ENCODE measurements at places on chromosomes 6 and 20. TPM values are rescaled to one million over a fixed set of nuclear protein-coding genes. Genes with fewer than 3 reads are reported as not detected.

- no peak for ATAC-seq
Observed at GRCh38 chr6:106159531-106159940, 73.4 kb downstream of the PRDM1 start.

GRCh38 chr20:44862286-44862685 is 23.2 kb upstream of the YWHAB start:
- ATAC-seq = no peak

DNA sequence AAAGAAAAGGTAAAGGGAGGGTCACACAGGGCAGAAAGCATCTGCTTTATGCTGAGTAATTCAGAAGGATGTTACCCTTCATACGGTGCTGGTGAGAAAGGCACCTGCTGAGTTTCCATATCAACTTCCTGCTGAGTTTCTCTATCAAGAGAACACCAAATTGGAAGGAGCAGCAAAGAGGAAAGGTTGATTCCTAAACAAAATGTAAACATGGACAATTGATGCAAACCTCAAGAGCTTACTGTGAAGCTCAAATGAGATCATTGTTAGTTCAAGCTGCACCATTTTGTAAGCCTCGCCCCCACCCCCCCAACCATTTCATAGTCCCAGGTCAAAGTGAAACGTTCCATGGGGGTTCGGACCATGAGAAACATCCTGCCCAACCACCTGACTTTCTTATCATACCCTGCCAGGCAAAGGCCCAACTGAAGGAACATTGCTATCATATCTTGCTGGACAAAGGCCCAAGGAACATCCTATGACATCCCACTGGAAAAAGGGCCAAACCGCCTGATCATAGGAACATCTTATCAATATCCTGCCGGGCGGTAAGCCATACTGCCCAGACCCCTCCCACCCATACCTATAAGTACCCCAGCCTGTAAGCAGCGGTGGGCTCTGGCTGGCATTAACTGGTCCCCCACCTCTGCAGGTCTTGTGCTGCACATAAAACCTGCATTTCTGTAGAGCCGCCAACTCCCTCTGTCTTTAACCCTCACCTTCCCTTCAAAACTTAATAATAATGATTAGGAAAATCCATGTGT is 171.6 kb downstream of the UBE3D start:
- no peak for ATAC-seq

- ATAC-seq = no peak
Observed at GRCh38 chr6:81638366-81638765, 114.1 kb downstream of the TENT5A start.

DNA sequence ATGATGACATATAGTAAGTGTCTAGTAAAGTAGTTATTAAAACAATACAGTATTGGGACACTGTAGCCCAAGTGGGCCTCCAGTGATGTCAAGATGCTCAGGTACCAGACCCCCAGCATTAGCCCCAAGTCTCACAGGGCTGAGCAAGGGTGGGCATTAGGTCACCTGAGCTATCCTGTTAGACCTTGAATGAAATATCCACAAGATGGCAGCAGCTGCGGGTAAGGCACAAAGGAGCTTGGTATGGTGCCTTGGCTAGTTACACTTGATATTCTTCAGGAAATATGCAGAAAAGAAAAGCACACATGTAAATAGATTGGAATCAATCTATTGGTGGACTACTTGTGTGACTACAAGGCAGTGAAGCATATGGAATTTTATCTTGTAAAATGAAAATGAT is 701.8 kb upstream of the ADGRB3 start:
- ATAC-seq = no peak

GRCh38 chr6:112307707-112308106 is 39.4 kb upstream of the RFPL4B start:
- peak; percentile 60 for ATAC-seq

GRCh38 chr6:128208851-128209580 is 308.2 kb upstream of the THEMIS start:
- ATAC-seq = no peak

DNA sequence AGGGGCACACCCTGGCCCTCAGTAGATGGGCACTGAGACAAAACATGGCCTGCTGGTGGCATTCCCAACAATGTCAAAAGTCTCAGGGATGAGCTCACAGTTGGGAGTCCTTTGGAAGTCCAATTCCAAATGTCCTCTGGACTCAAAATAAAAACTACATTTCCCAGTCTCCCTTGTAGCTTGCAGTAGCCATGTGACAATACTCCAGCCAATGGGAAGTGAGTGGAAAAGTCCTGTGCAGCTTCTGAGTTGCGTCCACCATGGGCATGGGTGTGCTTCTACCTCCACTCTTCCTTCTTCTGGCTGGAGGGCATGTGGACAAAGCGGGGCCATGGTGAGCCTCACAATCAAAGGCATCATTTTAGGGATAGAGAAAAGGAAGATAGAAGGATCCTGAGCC is 5.8 kb upstream of the ADAM33 start:
- ATAC-seq = no peak

DNA sequence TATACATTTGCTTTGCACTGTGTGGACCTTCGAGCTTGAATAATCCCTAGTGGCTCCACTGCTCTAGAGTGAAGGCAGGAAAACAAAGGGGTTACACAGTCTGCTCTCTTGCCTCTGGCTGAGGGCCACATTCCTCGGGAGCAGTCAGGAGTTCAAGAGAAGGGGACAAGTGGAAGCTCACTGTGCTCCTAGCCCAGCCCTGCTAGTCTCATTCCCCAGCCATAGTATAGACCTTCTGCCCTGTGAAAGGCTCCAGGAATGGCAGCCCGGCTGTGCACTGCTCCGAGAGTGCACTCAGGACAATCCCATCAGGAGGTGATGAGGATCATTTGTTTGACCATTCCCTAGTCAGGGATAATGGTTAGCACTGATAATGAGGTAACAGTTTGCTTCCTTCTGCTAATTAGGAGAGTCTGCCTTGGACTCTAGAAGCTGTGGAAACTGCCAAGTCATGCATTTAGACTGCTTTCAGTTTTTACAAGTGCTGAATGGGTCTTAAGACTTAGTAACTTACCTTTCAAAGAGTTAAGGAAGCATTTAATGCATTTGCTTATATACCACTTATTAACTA is 8.5 kb downstream of the IYD start:
- no peak for ATAC-seq

DNA sequence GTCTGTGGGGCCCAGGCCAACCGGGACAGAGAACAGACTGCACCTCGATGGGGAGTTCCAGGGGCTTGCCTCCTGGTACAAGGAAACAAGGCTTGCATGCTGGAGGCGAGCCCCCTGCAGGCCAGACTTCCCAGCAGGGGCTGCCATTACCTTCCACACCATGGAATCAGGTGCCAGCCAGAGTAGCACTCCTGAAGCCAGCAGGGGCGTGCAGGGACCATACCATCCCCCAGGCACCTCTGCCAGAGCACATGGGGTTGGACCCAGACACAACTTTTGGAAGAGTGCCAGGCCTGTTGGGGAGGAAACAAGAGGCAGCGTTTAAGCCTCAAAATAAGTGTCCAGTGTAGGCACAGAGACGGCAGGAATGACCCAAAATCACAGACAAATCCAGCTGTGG is 6.5 kb downstream of the DDO start:
- ATAC-seq = no peak

- no peak for ATAC-seq
Observed at GRCh38 chr6:167325766-167326165, 880 bp downstream of the TTLL2 start.

DNA sequence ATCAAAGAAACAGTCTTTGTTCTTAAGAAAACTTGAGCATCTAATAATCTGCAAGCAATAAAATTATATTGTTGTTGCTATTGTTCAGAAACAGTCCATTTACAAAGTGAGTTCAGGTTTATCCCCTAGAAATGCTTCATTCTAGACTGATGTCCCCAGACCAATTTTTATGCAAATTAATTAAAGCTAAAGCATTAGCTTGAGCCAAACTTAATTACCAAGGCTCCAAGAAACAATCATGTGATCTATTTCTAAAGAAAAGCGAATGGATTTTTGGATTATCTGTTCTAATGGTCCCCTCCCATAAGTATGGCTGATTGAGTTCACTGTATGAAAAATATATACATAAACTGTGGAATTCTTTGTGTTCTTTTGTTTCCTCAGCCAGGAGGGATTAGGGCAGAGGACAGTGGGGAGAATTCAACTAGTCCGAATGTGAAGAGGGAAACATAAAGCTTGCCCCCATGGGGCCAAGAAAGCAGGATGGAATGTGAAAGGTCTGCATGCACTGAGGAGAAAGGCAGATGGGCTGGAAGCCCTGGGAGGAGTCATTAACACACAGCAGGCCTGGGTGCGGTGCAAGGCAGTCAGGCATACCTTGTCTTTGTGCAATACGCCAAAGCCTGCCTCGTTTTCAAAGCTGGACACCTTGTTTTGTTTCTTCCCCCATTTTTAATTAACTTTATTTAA is 597.1 kb downstream of the KIF16B start:
- no peak for ATAC-seq

DNA sequence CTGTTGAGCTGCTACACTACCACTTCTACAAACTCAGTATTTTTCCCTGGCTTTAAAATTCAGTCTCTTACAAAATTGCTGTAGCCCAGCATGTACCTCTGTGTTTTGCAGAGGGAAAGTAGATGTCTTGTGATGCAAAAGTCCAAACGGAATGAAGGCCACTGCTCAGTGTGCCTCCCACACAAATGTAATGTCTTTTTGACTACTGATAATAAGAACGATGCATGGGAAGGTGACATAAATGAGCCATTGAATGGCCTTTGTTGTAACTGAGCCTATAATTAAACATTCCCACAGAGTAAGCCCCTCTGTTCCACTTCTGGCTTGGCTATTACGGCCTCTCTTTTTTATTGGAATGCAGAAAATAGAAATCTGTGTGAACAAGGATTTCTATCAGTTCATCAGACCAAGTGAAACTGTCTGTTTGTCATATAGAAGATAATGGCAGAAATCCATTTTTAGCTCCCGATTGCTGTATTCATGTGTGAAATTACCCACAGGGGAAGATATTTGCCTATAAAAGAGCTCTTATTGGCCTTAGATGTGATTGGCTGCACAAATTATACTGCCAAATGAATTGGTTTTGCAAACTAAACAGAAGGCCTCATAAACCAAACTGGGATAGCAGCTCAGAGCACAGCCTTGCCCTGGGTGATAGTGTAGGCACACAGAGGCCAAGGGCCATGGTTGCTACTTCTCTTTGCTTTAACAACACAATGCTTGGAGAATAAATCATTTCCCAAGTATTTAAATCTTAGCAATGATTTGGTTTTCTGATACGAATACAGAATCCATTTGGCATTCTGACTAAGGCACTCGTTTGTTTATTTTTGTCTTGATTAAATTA is 241.5 kb upstream of the PLN start:
- no peak for ATAC-seq

GRCh38 chr6:159642481-159642880 is 50.6 kb downstream of the SOD2 start:
- no peak for ATAC-seq

- ATAC-seq = no peak
Observed at GRCh38 chr20:38866265-38867061, 59.8 kb upstream of the FAM83D start.

DNA sequence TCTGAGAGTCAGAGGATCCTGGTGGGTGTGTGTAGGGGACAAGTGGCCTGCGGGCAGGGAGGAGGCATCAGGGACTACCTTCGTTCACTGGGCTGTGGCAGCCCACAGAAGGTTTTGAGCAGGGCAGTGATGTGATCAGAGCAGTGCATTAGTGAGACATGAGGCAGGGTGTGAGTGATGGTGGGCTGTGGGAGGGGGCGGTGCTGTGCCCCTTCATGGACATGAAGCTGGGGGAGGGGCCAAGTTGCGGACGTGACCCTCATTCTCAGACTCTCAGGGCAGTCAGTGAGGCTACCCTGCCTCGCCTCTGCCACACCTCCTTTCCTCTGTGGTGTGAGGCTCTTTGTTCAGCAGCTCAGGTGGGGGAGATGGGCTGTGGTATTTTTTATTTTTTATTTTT is 142.2 kb upstream of the RNF24 start:
- ATAC-seq = no peak

DNA sequence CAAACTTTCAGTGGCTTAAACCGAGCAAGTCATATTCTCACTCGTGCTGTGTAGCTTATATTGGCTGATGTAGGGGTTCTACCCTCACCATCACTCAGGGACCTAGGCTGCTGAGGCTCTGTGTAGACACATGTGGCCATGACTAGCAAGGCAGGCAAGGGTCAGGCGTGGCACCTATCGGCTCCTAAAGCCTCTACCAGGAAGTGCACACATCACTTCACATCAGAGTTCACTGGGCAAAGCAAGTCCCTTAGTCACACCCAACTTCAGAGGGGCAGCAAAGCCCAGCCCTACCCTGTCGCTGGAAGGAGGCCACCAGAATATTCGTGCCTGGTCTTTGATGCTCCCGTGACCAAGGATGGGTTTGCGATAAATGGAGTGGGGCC is 42.9 kb downstream of the PPP1R14C start:
- peak; percentile 34 for ATAC-seq

DNA sequence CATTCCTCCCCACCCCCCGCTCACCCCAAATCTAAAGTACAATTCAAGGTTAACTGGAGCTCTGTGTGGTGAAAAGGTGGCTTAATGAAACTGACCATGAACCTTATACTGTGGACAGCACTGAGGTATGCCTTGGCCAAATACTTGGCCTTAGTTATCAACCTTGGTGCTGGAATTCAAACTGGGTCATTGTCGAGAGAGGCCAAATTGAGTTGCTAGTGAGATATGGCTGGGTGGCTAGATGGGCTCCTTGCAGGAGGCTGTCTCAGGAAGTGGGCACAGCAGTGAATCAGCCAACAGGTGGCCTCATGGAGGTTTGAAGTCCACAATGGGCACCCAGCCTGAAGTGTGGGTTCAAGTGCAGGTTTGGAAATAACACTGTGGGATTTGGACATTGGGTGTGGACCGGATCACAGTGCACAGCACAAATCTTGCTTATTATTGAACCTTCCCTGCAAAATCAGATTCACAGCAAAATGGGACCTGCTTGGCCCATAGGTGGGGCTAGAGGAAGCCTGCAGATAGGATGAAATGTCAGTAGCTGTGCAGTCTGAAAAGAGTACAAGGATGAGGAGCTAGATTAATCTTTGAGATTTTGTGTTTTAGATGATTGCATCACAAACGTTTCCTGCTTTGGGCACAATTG is 5.6 kb upstream of the BTBD3 start:
- no peak for ATAC-seq

DNA sequence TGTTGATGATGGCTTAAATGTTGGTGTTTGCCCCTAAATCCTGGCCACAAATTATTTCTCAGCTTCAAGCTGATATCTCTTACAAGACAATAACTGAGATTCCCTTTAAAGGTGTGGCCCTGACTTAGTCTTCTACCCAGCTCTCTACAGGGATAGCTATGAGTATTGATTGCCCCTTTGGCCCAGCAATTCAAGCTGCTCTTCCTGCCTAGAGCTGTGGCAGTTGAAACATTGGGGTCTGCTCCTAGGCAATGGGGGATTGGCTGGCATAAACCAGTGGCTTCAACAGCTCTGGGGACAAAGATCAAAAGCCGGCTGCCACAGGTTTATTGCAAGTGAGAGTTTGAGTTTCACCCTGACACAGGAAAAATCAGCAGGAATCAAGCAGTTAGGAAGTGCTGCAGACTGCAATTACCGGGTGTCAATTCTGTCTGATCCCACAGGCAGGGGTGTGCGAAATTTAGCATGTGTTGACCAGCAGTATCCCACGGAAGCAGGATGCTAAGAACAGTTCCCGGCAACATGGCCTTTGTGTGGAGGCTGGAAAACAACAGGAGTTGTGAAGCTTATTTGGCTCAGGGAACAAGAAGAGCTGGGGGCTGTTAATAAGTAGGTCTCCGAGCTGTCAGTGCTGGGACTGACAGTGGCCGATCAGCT is 66.2 kb upstream of the IYD start:
- ATAC-seq = peak; percentile 26

FOXF2 gene
- total RNA-seq = not detected

ATRN gene
- 10.8 TPM for total RNA-seq

FILIP1 gene
- not detected for total RNA-seq

AARS2 gene
- 13.8 TPM for total RNA-seq
